ENCODE measurements at places on chromosomes 12 and 14.
A peak's percentile ranks its signal among the peaks of the same experiment; 100 is the strongest.

- peak; percentile 98 for DNase-seq
These were observed 184.4 kb upstream of the HIF1A start for GRCh38 chr14:61510736-61511557.

DNA sequence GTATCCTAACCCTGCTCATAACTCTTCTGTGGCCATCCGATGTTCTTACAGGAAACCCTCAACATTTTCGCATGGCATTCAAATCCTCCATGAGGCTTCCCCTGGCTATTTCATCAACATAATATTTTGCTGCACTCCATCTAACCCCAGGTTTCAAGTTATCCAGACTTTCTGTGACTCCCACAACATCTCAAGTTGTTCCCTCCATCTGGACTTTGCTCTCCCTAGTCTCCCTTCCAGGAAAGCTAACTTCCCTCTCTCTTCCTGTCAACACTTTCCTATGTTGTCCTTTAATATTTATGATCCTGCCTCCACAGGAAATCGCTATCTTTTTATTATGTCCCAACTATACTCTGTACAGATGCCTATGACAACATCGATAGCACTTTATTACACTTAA, 146.1 kb downstream of the METTL25 start:
- DNase-seq, result no peak

DNA sequence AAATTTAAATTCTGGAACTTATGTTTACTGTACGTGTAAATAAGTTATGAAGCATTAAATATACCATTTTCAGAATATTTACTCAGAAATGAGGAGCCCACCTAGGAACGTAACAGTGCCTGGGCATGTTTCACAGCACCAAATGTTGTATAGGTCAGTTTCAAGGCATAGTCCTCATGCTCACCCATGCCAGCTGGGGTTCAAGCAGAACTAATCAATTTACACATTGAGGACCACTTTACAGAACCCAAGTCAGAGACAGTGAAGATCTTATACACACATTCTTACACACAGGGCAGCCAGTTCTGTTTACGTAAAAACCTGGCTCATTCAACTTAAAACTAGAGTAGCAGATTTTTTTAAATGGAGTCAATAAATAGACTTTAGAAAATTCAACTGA, 2.0 kb downstream of the KICS2 start:
- DNase-seq, result no peak

GRCh38 chr12:54270345-54270744, 9.6 kb downstream of the CBX5 start:
- DNase-seq, result no peak

Measured in NCI-H524 (cell line).